Right forelimb (tissue), 1 donor: ENCODE measurements at places on chromosomes 12 and 14.
A peak's percentile ranks its signal among the peaks of the same experiment; 100 is the strongest.

- DNase-seq = no peak
These were observed 297.2 kb downstream of the FBXL14 start for GRCh38 chr12:1297206-1297605.

DNA sequence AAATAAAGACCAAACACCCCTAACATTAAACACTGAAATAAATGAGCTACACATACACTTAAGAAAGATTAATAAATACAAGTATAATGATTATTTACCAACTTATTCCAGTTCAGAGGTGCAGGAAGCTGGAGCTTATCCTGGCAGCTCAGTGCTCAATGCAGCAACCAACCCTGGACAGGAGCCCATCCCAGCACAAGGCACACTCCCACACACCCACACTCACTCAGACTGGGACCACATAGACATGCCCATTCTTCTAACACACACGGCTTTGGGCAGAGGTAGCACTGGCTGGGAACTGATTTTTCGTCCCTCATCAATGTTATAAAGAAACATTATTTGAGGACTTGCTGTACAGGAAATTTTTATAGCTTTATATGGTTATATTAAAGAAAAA lies 797.4 kb downstream of the RPS29 start:
- no peak for DNase-seq

DNA sequence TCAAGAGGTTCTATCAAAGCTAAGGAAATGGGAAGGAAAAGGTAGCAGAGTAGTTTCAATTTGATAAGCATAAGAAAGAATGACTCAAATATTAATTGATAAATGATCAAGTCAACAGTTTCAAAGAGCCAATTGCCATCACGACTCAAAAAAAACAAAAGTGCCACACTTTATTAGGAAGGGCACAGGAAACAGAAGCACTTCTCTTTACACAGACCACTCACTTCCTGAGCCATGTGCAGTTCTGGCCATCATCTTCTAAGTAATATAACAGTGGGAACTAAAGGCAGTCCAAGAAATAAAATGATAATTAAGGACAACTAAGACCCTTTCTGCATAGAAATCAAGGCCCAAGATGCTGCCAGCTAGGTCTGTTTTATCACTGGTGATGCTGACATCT lies 13.2 kb downstream of the TM7SF3 start:
- no peak for DNase-seq

DNA sequence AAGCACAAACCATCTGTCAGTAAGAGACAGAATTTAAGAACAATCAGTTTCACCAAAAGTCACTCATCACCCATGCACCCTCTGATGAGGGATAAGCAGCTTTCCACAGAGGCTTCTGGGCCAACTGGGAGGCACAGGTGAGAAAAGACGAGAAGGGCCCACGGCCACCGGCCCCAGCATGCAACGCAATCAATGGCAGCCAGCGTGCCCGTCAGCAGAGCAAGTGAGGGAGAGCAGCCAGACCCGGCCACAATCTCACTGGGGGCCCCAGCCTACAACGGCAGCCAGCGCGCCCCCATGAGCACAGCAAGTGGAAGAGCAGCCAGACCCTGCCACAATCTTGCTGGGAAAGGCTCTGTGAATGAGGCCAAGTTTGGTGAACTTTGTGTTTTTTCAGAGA lies 13.3 kb downstream of the ANKLE2 start:
- DNase-seq = no peak

- no peak for DNase-seq
These were observed 159.1 kb upstream of the CCDC198 start for GRCh38 chr14:57652769-57653168.

GRCh38 chr12:122174155-122174845 lies at the start of gene IL31:
IL31 (minus strand) TSS chr12:122174221; CDS start chr12:122174172, 49 bp downstream.
- no peak for DNase-seq

DNA sequence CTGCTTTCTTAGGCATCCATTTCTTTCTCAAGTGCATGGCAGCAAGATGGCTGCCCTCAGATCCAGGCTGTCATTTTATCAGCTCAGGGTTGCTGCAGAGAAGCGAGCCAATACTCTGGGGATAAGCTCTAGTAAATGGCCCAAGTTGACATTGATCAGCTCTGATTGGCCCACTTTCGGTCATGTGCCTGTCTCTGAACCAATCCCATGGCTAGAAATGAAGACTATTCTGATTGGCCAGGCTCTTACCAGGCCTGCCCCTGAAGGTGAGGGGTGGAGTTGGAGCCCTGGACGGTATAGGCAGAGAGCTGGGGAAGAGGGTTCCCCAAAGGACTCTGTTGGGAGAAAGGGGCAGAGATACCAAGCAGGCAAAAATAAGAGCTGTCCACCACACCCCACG lies 41.4 kb downstream of the MYO1H start:
- DNase-seq = no peak

DNA sequence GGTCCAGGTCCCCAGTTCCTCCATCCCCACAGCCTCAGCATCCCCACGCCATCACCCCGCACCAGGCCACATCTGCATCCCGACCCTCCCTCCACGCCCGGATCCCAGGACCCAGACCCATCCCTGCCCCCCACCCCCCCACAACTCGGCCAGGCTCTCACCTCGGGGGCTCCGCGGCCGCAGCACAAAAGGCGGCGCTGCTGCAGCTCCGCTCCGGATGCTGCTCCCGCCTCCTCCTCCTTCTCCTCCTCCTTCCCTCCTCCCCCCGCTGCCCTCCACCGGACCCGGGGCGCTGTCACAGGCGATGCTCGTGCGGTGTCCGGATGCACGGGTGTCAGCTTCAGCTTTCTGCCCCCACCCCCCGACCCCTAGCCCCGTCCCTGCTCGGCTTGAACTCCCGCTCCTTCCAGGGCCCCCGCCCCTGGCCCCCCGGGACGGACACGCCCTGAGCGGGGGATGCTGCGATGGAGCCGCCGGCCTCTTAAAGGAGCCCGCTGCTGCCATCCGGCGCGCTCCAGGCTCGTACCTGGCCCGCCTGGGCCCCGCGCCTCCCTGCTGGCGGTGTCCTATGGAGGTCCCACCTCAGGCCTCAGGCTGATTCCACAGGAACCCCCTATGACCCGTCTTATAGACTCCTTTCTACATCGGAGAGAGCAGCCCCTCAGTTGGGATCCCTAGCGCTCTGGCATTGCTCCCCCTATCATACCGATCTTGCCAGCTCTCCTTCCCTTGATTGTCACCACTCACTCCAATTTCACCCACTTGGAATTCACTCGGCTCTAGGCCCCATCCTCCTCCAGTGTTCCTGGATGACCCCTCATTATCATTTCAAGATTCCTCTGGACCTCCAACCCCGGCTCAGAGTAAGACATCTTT lies at the start of gene MAP3K12:
MAP3K12 (minus strand) TSS at position 193 of the 876 bp plus-strand sequence. CDS start 12,067 bp downstream, outside the sequence.
- peak; percentile 83 for DNase-seq

- no peak for DNase-seq
These were observed 18.8 kb upstream of the KRT78 start for GRCh38 chr12:52867642-52868041.

DNA sequence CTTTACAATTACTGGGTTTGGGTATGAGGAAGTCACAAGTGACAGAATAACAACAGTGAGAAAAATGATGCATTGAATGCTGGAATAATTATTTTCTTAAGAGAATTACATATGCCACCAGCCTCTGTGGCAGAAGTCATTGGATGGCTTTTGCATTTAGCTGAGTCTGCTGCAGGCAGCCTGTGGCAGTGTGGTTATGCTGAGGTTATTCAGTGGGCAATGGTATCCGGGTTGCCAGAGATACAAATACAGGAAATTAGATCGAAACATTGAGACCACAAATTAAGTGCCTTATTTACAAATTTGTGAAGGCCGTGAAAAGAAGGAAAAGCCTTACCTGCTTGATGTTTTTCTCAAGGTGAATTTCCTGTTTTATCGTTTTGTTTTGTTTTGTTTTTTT lies 1050.0 kb downstream of the GALC start:
- DNase-seq = no peak

DNA sequence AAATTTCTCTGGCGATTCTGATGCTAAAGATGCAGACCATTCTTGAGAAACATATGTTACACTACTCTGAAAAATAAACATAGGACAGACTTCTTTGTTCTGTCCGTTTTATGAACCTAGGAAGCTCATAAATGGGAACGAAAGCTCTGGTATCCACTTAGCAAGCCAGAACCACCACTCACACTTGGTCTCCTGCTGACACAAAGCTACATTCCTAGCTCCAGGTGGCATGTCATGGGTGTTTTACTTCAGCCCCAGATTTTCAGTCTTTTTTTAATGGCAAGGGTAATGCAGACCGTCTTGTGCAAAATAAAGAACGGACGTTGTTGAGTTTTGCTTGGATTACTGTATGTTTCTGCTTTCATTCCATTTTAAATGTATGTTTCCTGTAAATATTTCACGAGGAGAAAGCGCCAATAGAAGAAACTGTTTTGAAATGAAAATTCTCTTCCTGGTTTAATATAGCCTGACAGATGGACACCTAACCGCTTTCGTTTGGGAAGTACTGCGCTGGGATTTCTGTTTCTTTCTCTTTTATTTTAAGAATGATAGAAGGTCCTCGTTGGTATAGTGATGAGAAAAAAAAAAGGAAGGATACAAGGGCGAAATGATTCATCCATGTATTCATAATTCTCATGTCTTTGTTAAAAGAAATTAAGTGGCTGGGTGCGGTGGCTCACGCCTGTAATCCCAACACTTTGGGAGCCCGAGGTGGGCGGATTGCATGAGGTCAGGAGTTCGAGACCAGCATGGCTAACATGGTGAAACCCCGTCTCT lies 871 bp upstream of the COQ5 start:
- no peak for DNase-seq

GRCh38 chr14:43938588-43939281 lies 568.3 kb downstream of the FSCB start:
- no peak for DNase-seq

GRCh38 chr14:75705014-75705413 lies 44.0 kb downstream of the TTLL5 start:
- DNase-seq = no peak

DNA sequence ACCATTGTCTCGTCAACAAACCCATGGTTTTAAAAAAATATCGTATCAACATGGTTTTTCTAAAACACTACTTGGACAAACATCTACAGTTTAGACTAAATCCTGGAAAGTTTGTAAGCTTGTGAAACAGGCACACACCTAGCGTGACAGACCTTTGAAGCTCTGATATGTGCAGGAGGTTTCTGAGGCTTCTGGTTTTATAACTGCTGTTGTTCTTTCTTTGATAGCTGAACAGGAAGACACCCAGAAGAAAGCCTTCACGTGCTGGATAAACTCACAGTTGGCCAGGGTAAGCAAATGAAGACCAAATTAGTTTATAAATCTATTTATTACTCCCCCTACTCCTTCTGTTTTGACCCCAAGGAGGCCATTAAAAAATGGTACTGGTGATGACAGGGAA lies 87.6 kb downstream of the SYNE2 start:
- no peak for DNase-seq

DNA sequence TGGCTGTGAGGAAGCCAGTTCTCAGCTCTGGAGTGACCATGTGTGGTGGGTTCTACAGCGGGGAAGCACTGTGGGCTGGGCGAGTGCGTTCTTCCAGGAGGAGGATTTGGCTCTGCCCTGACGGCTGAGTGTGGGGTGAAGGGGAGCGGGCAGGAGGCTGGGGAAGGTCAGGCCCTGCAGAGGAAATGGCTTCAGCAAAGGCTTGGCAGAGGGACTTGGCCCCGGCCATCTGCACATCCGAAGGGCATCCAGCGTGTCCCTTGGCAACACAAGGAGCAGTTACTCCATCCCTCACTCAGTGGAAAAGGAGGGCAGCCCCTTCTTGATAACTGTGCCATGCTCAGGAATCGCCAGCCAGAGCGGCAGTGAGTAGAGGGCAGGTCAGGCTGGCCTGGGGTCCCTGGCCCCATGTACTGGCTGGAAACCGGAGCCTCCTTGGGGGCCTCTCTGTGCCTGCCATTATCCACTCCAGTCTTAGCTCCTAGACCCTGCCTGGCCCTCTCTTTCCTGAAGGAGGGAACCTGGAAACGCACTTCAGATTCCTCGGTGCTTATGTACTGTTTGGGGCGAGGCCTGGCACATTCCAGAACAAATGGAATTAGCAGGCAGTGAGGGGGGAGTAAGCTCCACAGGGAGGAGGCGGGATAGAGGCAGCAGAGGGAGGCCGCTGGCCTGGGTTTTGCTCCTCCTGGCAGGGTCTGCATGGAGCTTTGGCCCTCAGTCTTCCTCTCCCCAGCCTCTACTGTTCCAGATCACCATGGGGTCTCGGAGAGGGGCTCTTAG lies 133.6 kb upstream of the NCOR2 start:
- peak; percentile 78 for DNase-seq

DNA sequence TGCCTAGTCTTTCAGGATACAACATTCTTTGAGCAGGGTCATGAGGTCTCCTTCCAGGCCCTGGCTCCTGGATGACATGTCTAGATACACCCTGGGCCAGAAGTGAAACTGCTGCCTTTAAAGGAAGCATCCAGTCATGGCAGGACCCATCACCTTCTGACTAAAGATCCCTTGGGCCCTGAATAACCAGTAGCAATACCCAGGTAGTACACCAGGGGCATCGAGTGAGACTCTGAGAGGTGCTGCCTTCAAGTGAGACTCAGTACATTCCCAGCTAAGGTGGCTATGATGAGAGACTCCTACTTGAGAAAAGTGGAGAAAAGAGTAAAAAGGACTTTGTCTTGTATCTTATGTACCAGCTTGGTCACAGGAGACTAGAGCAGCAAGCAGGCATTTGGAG lies 23.5 kb downstream of the OR6C68 start:
- DNase-seq = no peak

- peak; percentile 5 for DNase-seq
These were observed 4.7 kb upstream of the KRT7 start for GRCh38 chr12:52228366-52228765.

DNA sequence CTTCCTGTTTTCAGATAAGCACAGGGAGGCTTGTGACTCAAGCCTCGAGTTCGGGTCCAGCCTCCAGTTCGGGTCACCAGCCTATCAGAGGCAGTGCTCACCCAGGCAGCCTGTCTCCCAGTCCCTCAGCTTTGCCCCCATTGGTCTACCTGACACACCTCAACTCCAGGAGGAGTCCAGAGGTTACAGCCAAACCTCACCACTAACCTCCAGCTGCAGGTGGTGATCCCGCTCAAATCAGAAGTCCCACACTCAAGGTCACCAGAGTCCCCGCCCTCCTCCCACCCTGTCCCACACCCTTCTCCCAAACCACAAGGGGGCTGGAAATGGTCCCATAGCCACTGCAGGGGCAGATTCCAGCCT lies 42.1 kb downstream of the KDM2B start:
- DNase-seq = no peak

DNA sequence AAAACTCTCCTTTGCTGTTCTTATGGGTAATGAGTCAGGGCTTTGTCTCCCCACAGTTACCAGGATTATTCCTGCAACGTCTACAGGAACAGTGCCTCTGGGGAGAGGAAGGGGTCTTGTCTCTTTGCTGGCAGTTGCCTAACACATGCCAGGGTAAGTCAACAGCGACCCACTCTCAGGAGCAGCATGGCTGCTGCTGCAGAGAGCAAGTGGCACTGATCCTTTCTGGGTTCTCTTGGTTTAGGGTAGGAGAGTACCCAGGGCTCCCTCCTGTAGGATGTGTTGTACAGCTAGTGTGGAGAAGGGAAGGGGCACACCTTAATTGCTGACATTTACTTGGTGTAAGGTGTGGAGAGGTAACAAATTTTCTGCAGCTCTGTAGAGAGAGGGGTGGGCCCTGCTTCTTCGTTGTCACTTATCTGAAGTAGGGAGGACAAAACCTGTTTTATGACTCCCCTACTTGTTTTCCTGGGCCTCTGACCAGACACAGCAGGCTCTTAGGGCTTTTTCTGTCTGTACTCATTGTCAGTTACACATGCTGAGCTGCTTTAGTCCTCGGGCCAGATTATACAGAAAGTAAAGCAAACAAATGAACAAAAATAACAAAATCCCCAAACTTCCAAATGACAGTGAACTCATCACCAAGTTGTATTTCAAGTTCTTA lies 168.2 kb downstream of the ACSS3 start:
- DNase-seq = no peak

- DNase-seq = no peak
These were observed 338.3 kb upstream of the RGS6 start for GRCh38 chr14:71593966-71594365.
